ENCODE measurements at places on chromosomes 13 and 19. TPM values are rescaled to one million over a fixed set of nuclear protein-coding genes. Genes with fewer than 3 reads are reported as not detected.

FOXO1 gene
- 28.0 TPM for total RNA-seq

CYP4F12 gene
- total RNA-seq, result 1.8 TPM

PPFIA3 gene
- total RNA-seq, result 27.9 TPM

INAFM1 gene
- 4.4 TPM for total RNA-seq

Data from camera-type eye (tissue), 1 donor.